ENCODE measurements at places on chromosomes 7 and 10. TPM values are rescaled to one million over a fixed set of nuclear protein-coding genes. Genes with fewer than 3 reads are reported as not detected.

DNA sequence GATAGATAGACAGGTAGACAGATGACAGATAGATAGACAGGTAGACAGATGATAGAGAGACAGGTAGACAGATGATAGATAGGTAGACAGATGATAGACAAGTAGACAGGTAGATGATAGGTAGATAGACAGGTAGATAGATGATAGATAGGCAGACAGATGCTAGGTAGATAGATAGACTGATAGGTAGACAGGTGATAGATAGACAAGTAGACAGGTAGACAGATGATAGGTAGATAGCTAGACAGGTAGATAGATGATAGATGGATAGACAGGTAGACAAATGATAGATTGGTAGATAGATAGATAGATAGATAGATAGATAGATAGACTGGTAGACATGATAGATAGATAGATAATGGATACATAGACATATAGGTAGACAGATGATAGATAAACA lies 93.4 kb upstream of the ADRB1 start:
- no peak for DNase-seq

DNA sequence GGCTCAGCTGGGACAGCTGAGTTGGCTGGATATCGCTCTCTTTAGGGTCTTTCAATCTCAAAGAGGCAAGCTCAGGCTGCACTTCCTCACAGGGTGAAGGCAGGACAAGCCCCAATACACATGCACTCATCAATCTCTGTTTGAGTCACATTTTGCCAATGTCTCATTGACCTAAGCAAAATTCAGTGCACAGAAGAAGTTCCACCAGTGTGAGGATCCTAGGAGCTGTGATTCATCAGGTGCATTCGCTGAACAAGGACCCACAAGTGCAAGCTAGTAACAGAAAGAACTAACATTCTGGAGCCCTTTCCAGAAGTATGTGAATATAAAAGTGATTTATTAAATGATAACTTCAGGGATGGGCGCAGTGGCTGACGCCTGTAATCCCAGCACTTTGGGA lies 477.2 kb downstream of the GPAM start:
- DNase-seq = no peak

GRCh38 chr7:44132039-44132438 lies 8.7 kb upstream of the POLD2 start:
- no peak for DNase-seq

DNA sequence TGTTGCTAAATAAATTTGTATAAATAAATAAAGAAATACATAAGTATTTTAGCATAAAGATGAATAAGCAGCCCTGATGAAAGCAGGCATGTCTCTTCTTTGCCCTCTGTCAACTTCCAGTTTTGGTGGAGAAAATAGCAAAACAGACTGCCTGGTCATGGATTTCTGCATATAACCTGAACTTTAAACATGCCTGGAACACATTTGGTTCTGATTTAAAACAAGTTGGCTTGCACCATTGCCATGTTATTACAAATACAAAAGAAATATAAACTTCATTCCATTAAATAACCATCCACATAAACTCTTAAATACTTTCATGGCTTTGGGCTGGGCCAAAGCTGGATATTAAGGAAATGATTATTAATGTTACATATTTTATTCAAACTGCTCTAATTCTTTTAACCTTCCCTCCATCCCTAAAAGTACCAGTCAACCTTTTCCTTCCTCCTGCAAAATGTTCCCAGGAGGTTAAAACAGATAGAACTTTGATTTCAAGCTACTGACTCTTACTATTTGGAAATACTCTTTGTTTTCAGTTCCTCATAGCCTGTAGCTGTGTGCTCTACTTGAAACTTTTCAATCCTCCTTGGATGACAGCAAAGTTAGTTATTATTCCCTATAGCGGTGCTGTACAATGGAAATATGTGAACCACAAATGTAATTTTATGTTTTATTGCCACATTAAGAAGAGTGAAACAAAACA lies 96.3 kb downstream of the BICC1 start:
- no peak for DNase-seq

- no peak for DNase-seq
Measured at GRCh38 chr10:119701861-119702260, 24.0 kb upstream of the INPP5F start.

CTAGE4 gene
- 0.90 TPM for total RNA-seq

AGFG2 gene
- total RNA-seq = 55.4 TPM

All from activated naive CD8-positive, alpha-beta T cell treated with anti-CD3 and anti-CD28 coated beads for 36 hours (primary cell).